ENCODE measurements at places on chromosomes 7 and 10.
A peak's percentile ranks its signal among the peaks of the same experiment; 100 is the strongest.

DNA sequence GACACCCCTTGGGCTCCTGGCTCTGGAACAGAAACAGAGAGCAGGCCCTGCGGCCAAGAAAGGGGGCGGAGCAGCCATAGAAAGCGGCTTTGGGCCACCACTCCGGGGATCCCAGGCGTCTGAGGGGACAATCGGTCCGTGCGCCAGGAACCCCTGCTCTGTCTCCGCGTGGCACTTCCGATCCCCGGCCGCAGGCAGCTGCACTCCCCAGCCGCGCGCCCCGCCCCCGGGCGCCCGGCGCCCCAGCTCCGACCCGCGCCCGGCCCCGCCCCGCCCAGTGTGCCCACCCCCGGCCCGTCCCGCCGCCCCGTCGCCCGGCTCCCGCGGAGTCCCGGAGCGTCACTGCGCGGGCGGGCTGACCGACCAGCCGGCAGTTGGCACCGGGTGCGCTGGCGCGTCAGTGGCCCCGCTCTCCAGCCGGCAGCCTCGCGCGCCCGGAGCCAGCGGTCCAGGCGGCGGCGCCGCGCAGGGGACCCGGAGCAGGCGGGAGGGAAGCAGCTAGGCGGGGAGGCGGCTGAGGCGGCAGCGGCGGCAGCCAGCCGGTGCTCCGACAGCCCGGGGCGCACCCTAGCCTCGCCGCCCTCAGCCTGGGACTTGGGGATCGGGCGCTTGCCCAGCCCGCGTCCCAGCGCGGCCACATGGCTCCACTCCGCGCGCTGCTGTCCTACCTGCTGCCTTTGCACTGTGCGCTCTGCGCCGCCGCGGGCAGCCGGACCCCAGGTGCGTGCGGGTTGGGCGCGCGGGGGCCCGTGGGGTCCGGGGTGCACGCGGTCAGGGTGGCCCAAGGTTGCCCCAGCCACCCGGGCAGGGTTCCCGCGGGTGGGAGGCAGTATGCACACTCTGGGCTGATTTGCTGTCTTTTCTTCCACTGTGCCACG lies at the start of gene ADAMTS14:
Gene ADAMTS14 (plus strand): TSS at position 342 of the 878 bp plus-strand sequence. CDS start 297 bp downstream, at position 639.
- DNase-seq, result peak; percentile 62

DNA sequence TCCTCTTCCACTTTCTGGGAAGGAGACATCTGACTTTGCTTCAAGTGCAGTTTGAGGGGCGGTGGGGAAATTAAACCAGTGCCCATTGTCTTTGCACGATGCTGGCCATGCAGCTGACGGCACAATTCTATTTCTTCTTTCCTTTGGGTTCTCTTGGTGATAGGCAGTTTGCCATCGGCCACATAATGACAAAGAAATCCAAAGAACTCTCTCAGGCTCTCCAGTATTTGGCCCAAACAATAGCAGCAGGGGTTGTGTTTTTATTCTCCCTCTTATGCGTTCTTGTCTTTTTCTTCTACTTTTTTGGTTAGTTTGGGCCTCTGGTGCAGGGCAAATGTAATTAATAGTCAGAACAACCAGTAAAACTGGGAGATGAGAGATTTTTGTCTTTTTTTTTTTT lies 147.0 kb downstream of the EMX2 start:
- DNase-seq, result no peak

DNA sequence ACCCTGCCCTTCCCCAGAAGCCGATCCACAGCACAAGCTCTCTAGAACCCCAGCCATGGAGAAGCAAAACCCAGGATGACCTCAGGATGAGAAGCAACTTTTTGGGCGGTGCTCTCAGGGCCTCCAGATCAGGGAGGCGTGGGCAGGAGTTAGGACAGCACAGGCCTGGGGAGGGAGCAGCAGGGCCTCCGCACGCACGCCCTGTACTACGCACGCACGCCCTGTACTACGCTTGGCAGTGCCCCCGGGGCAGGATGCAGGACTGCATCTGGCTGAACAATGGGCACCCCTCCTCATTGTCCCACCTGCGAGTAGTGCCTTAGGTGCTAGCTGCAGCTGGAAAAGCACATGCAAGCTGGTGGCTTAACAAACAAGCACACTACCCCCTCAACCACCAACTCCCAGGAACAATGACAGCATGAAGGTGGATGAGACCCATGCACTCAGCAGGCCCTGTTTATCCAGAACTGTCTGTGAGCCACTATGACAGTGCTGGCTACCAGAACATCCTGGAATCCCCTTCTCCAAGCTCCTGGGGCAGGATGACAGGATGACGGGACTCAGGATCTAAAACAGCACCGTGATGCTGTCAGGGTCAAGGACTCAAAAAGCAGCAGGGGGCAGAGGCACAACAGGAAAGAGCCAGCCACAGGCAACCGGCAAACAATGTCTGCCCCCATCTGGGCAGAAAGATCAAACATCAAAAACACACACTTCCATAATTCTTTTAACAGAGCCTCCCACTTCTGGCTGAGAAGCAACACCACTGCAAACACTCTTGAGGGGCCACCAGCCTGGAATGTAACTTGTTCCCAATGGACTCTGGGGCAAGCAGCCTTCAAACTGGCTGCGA lies 11.8 kb downstream of the PODXL start:
- DNase-seq, result no peak

DNA sequence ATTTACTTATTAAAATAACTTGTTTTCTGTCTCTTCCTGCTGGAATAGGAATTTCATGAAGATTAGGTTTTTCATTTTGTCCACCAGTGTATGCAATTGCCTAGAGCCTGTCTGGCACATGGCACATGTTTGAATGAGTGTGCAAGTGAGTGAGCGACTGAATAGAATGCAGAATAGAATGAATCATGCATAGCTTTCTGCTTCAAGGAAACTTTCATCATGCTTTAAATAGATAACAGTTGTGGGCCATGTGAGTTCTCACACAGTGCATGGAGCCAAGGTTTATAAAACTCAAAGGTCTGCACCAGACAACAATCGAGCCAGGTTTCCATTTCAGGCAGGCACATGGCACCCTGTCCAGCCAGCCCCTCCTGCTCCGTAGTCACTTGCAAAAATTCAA lies 74.2 kb upstream of the HECW1 start:
- no peak for DNase-seq

DNA sequence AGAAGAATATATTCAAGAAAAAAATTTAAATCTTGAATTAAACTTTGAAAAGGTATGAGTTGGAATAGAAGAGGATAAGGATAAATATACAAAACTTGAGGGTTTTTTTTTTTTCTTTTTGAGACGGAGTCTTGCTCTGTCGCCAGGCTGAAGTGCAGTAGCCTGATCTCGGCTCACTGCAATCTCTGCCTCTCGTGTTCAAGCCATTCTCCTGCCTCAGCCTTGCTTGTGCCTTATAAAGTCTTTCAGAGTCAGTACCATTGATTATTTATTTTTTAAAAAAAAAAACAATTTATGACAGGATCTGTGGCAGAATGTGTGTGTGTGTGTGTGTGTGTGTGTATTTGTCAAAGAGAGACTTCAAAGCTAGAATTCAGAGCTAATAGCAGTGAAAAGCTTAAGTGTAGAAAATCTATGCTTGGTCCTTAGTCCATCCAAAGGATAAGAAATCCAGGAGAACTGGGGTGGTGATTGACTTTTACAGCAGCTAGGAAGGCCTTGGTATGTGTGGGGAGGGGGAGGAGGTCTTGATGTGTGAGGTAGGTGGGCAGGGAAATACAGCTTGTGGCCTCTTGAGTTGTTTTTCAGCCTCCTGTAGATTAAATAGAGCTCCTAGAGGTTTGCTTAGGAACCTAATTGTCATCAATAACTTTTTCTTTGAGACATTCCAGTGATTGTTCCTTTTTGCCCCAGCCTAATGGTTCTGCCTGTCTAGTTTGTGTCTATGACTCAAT lies 2.4 kb downstream of the HECTD2 start:
- DNase-seq, result no peak

GRCh38 chr7:33201821-33202220 lies 72.5 kb downstream of the BBS9 start:
- DNase-seq, result no peak

DNA sequence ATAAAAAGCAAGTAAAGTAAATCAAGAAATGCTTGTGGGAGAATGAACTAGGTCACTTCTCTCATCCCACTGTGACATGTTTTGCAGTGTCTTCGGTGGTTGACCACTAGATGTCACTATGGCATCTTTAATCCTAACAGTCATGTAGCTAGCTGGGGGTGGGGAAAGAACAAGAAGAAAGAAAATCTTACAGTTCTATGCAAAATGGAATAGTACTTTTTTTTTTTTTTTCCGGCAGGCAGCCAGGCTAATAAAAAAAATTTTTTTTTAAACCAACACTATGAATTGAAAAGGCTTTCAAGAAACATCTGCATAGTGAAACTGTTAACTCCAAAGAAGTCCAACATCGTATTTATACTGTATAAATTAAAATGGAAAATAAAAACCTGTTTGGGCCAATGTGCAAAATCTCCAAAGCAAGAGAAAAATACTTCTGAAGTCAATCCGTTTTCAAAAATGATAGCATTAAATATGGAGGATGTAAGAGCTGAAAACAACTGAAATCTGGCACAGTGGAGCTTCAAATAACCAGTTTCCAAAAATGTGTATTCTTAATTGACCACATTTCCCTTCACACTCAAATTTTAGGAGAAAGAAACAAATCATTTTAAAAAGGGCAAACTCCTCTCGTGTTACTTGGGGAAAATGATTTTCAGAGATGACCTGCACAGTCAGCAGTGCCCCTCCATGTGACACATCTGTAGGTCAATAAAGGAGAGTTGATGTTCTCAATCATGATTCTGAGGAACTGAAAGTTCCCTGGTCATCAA lies 38.5 kb downstream of the CDK1 start:
- no peak for DNase-seq

DNA sequence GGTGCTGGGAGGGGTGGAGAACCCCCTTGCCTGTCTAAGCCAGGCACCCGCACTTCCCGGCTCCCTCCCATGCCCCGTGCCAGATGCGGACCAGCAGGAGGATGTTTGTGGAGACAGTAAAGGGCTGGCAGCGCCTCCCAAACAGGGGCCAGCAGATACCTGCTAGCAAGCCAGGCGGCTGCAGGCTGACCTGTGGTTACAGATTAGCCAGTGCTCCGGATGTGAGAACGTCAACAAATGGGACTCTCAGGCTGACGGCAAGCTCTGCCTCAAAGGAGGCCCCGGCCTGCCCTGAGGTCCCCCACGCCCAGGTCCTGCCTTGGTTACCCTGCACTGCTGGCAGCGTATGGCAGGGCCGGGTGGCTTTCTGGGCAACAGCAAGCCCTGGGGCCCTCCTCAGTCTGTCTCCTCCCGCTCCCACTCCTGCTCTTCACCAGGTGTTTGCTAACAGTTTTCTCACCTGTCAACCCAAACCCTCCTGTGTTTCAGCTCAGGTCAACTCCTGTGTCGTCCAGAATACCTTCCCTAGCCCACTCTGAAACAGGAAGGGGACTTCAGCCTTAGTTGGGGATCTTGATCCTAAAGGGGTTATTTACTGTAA lies 85.4 kb downstream of the NEURL1 start:
- no peak for DNase-seq

GRCh38 chr10:116311016-116311415 lies 13.2 kb upstream of the CCDC172 start:
- no peak for DNase-seq

GRCh38 chr10:67819768-67820204 lies 18.2 kb downstream of the DNAJC12 start:
- no peak for DNase-seq

GRCh38 chr10:86632009-86632800 lies 22.1 kb upstream of the OPN4 start:
- DNase-seq, result peak; percentile 84

GRCh38 chr10:55369670-55370420 lies 568.8 kb upstream of the PCDH15 start:
- DNase-seq, result no peak

All from H9 (cell line).